ENCODE measurements at places on chromosomes 16 and 17.
A peak's percentile ranks its signal among the peaks of the same experiment; 100 is the strongest.

GRCh38 chr17:2750721-2751120 is 1.3 kb upstream of the CCDC92B start:
- DNase-seq, result no peak

GRCh38 chr17:68053231-68054013 is 17.9 kb downstream of the KPNA2 start:
- DNase-seq, result no peak

- peak; percentile 83 for DNase-seq
Observed at GRCh38 chr17:76659928-76660655, 16.5 kb upstream of the ST6GALNAC1 start.

DNA sequence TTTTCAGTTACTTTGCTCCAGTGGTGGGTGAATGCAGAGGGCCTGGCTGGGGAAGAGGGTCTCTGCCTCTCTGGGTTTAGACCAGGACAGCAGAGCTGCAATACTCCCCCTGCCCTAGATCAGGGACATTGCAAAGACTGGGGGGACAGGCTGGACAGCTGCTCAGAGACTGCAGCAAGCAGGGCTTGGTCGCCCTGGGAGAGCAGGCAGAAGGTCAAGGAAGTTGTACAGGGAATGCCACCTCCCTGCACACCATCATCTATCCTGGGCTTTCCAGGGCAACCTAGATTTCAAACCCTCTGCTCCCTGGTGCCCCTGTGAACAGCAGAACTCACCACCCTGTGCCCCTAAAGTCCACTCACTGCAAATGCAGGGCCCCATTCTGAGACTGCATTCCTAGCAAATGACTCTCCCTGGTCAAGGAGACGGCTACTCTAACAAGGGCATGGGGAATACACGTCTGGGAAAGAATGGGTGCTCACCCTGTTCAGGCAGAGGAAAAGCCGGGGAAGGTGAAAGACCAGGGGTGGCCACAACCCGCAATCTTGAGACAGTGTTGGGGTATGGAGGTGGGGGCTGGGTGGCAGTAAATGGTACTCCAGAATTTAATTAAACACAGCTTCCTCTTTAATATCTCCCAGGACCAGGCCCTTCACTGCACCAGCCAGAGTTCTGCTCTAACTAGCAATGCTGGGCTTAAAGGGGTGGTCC is 1.0 kb downstream of the KIFC3 start:
- no peak for DNase-seq

GRCh38 chr16:55152875-55153390 is 171.1 kb upstream of the IRX6 start:
- no peak for DNase-seq

DNA sequence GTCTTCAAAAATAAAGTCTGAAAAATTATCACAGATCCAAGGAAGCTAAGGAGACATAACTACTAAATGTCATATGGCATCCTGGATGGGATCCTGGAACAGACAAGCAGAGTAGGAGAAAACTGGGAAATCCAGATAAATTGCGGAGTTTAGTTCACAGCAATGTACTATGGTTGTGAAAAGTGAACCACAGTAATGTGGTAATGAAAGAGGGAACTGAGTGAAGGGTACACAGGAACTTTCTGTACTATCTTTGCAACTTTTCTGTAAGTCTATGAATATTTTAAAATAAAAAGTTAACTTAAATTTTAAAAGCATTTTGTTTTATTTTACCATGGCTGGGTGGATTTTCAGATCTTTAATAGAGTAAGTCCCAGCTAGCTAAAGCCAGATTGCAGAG is 16.3 kb downstream of the SLFN12L start:
- DNase-seq, result no peak

DNA sequence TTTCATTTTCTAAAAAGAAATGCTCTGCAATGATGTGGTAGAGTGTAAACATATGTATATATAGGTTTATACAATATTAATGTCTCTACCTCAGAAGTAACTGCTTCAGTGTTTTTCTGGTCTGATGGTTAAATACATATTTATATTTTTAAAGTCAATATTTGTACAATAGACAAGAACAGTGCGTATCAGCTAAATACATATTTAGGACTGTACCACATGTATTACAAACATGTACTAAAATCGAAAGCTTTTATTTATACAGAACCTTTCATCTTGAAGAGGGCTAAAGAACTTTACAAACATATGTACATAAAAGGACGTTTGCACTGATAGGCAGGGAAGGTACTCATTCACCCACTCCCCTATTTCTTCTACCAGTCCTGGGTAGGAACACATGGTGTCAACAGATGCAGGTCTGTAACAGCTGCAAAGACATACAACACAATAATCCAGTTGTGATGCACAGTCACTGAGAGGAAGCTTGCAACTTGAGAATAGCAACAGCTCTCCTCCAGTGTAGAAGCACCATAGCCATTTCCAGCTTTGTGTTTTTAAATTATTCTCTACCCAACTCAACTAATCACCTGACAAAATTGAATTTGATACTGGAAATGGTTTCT is 206.9 kb upstream of the C17orf78 start:
- DNase-seq, result no peak

- no peak for DNase-seq
Observed at GRCh38 chr16:23843143-23843542, 7.4 kb downstream of the PRKCB start.

GRCh38 chr16:912684-913613 is 57.8 kb downstream of the LMF1 start:
- no peak for DNase-seq

- no peak for DNase-seq
Observed at GRCh38 chr17:77510133-77510796, 369.5 kb downstream of the SEC14L1 start.

GRCh38 chr16:83843657-83844056 is 35.9 kb downstream of the HSBP1 start:
- no peak for DNase-seq

DNA sequence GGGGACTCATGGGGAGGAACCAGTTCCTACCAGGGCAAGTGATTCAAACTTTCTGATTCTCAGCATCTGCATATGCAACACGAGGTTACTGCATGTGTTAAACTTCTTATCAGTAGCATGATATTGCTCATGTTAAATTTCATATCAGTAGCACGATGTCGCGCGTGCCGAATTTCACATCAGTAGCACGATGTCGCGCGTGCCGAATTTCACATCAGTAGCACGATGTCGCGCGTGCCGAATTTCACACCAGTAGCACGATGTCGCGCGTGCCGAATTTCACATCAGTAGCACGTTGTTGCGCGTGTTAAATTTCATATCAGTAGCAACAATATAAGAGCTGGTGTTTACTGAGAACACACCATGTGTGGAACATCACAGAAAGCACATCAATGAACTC is 221.6 kb downstream of the GSG1L start:
- DNase-seq, result no peak

DNA sequence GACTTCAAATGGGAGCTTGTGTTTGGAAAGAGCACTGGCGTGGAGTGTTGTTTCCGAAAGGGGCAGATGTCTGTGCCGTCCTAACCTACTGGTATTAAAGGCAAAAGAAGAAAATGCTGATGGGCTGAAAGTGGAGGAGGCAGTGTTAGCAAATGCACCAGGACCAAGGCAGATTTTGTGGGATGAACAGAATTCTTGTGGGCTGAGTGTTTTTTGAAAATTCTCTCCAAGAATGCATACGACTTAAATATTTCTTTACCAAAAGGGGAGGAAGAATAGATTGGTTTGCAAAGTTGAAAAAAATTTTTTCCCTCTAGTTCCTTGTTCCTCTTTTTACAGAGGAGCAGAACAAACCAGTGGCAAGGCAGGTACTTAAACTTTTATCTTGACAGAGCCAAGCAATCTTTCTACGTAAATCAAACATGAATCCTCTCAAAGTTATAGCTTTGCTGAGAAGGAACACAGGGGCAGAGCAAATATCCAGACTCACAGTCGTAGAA is 16.8 kb downstream of the MARCHF10 start:
- no peak for DNase-seq

GRCh38 chr16:85172455-85173145 is 60.3 kb upstream of the CIBAR2 start:
- no peak for DNase-seq

GRCh38 chr16:76276745-76277438 is at the start of gene CNTNAP4:
Gene CNTNAP4, plus strand, starts transcription at chr16:76277401. Its CDS starts 262 bp downstream, at chr16:76277663.
- no peak for DNase-seq

All from hematopoietic multipotent progenitor cell treated with erythropoietin and hydrocortisone succinate and interleukin-3 and kit ligand, for 15 days (in vitro differentiated cells).